A673 (cell line): ENCODE measurements at places on chromosomes 1 and 21. TPM values are rescaled to one million over a fixed set of nuclear protein-coding genes. Genes with fewer than 3 reads are reported as not detected.

- H3K27ac ChIP-seq, result peak overlapping the region; percentile 61
- peak; percentile 95 for DNase-seq
- peaks cover 30% of the 10 kb centered on the region for H3K4me1 ChIP-seq
- no peaks in the 10 kb centered on the region for H3K36me3 ChIP-seq
- H3K4me3 ChIP-seq, result no peak overlapping the region
Measured at GRCh38 chr1:157090196-157090647, 9.4 kb downstream of the ETV3L start.

Gene C1orf159
- total RNA-seq, result 26.8 and 28.4 TPM in 2 replicates

Gene PARS2
- total RNA-seq, result 6.9 and 7.0 TPM in 2 replicates

Gene ATP1A4
- total RNA-seq, result not detected in 2 replicates
